NCI-H526 (cell line): ENCODE measurements at places on chromosomes 5 and 9.

GRCh38 chr5:166648736-166649135, 1642.7 kb upstream of the WWC1 start:
- no peak for DNase-seq

DNA sequence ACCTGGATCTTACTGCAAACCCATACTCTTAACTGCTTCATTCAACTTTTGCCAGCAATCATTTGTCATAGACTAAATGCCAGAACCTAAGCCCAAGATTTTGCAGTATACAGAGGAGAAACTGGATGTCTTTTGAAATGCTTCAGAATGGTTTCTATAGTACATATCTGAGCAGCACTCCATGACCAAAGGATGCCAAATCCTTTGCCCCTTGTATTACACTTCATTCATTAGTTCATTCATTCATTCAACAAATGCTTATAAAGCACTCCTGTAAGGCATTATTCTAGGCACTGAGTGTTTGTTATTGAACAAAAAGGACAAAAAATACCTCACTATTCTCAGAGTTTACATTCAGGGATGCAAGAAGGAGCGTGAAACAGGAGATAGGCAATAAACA, 119.9 kb downstream of the SLC1A3 start:
- no peak for DNase-seq

GRCh38 chr9:108861997-108862396, at the start of gene ACTL7A:
TSS of gene ACTL7A (plus strand) at chr9:108862266. CDS start at chr9:108862323, 57 bp downstream.
- DNase-seq = no peak

GRCh38 chr5:154390096-154390495, 55.7 kb upstream of the SAP30L start:
- DNase-seq = no peak

GRCh38 chr9:131817073-131817472, 77.2 kb upstream of the RAPGEF1 start:
- no peak for DNase-seq

- DNase-seq = no peak
Measured at GRCh38 chr9:93902051-93902779, 52.9 kb downstream of the BARX1 start.

- peak; percentile 1 for DNase-seq
Measured at GRCh38 chr5:134371834-134372340, 518 bp downstream of the UBE2B start.

- no peak for DNase-seq
Measured at GRCh38 chr5:130978475-130978874, 186.6 kb downstream of the HINT1 start.

GRCh38 chr5:24026288-24026687, 518.9 kb downstream of the PRDM9 start:
- no peak for DNase-seq

GRCh38 chr9:10903969-10904368, 291.2 kb upstream of the PTPRD start:
- DNase-seq = no peak

DNA sequence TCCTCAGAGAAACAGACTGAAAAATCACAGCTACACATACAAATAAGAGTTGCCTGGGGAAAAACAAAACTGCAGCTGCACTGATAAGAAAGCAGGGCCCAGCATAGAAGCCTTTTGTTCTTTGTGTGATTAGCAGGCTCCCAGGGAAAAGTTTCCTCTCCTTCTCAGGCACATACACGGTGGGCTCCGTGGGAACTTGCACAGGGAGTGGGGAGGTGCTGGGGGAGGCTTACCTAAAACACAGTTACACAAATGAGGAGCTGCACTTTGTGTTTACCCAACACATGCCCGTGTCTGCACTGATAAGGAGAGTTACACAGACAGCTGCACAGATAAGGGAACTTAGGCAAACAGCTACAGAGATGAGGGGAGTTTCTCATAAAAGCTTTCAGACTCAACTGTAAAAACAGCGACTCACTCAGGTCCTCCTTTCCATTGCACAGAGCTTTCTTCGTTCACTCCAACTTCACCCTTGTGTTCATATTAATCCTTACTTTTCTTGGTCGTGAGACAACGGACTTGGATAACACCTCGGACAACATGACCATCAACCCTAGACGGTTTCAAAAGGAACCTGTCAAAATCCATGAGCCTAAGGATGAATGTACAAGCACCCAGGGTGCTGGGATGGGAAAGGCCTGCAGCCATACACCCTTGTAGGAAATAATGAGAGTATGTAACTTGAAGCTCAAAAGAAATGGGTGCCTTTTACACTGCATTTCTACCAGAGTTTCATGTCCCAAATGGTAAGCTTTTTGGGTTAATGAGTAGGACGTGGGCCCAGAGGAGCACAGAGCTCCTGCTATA, 50.8 kb downstream of the SERINC5 start:
- no peak for DNase-seq

- no peak for DNase-seq
Measured at GRCh38 chr9:119216651-119217331, 152.4 kb downstream of the BRINP1 start.

DNA sequence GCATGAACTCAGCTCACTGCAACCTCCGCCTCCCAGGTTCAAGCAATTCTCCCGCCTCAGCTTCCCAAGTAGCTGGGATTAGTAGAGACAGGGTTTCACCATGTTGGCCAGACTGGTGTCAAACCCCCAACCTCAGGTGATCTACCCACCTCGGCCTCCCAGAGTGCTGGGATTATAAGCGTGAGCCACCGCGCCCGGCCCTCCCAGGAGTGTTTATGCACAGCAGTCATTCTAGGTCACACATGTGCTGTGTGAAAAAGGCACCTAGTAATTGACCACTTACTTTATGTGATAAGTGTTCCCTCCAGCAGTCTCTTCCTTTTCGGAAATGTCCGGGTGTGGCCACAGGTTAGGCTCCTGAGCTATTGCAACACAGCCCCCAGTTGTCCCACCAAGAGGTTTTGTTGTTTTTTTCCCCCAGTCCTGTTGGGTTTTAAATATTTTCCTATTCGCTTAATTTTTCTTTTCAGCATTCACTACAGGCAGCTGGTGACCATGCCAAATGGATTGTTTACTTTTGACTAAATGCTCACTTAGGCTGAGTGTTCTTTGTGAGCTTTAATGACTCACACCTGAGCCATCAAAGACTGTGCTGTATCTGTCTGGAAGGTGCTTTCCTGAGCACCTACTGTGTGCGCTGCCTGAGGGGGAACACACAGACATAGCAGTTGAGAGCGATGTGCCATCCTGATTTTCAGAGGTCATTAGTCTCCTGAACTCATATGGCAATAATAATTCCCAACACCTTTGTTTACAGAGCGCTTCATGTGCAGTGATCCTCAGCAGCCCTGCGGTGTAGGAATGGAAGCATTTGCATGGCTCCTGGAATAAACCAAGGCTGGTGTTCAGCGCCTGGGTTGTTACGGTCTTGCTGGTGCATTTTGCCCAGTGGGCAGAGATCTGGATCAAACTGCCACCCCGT, 94.3 kb downstream of the MVB12B start:
- peak; percentile 74 for DNase-seq

DNA sequence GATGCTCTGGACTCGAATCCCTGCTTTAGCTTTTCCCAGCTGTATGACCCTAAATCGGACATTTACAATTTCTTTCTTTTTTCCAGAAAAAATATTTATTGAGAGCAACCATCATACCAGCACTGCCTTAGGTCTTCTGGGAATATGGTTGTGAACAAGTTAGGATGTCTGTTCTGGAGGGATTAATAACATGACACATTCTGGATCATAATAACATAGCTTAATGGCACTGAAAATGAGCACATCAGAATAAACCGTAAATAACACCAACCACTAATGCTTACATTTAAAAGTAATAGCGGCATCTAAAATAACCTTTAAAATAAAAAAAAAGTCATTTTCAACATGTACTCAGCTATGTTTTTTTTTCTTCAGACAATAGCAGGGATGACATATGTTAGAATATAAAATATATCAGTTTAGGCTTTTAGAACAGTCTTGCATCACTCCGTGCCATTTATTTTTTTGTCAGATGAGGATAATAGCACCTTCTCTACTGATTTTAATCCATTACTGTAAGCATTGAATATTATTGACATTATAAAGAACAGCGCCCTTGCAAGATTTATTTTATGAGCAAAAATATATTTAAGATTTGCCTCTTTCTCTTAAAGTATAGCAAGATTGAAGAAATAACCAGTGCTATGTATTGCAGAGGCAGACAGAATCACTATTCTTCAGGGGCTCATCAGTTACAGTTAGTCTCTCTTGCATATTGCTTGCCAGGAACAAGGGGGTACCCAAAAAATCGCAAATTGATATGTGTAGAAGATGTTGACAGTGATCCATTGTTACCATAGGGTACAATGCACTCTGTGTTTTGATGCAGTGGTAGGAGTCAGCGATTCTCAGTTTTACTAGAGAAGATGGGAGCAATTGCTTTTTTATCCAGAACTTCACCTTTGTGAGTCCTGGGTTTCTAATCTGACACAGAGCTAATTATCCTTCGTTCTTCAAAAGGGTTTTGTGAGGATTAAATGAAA, 168.4 kb upstream of the NR3C1 start:
- no peak for DNase-seq

DNA sequence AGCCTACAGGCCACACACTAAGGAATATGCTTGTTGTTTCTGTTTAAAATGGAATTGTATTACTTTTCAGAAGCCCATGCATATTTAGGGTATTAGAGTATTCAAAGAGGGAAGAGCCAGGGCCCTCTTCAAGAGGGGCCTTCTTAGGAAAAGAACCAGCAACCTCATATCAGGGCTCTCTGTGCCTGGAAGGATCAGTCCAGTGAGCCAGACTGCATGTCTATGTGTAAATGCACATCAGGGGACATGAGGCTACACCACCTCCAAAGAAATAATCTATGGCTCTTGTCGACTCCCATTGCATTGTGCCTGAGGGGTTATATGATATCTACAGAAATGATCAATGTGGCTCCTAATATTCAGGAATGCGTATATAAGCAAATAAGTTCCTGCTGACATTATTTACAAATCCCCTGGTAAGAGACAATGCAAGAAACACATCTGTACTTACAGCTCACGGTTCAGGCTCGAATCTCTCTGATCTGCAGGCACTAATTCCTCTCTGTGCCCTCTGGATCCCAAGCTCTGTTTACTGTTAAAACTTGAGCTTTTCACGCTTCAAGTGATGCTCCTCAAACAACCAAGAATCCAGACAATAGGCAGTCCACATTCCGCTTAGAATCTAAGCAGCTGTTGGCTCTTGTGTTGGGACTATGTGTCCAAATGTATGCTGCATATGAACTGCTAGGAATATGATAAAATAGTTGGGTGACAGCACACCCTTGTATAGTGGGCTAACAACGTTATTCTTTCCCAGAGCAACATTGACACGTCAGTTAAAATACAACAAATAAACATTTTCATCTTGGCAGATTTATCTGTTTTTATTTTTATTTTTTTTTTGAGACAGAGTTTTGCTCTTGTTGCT, 150.2 kb upstream of the KLF9 start:
- peak; percentile 61 for DNase-seq

GRCh38 chr9:131419026-131419614, 25.2 kb downstream of the PRRC2B start:
- no peak for DNase-seq

DNA sequence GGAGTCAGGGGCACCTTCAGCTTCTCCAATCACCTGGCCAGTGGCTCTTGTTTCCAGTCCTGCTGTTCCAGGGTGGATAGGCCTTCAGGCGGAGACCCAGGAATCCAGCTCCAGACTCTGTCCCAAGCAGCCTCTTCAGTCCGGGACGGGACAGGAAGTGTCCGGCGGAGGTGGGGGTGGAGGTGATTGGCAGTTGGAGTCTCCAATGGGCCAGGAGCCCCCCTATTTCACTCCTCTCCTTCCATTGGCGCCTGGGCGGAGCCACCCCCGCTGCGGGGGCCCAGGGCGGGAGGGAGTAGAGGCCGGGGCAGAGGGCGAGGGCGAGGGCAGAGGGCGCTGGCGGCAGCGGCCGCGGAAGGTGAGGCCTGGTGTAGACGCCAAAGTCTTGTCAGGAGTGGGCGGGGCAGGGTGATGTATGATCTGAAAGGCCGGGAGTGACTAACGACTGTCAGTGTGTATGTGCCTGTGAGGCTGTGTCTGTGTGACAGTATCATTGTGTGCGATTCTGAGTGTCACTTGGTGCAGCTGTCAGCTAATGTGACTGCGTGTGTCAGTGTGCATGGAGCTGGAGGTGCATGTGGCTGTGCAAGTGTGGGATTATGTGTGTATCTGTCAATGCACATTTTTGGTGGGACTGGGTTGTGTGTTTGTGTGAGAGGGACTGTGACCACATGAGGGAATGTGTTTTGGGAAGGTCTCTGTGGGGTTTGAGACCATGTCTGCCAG, at the start of gene IL11RA:
IL11RA (plus strand) TSS at position 310 of the 726 bp plus-strand sequence. CDS start 3,033 bp downstream, outside the sequence.
- DNase-seq = no peak

- no peak for DNase-seq
Measured at GRCh38 chr9:129869585-129870501, 34.6 kb downstream of the USP20 start.

DNA sequence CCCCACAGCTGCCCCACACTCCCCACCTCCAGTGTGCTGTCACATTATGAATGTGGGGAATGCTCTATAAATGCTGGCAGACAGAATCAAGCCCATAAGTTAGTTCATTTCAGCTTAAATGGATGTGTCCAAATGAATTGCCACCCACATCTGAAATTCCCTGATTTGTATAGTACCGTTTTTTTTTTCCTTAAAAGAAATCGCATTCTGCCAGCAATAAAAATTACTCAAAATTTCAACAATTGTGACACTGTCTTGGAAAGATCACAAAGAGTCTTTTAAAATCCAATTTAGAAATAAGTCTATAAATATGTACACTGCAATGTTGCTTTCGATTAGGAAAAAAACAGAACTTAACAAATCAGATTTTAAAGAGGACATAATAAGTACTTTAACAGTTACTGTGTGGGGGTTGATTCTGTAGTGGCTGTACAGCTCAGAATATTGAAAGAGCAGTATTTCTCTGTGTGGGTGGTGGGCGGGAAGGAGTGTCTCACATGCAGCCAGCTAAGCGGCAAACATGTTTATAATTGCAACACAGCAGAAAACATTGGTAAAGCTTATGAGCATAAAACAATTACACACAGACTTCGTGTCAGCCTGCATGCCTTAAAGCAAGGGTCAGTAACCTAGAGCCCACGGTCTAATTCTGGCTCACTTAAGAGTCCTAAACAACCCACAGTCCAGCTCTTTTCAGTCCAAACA, 24.9 kb upstream of the CSNK1G3 start:
- no peak for DNase-seq

DNA sequence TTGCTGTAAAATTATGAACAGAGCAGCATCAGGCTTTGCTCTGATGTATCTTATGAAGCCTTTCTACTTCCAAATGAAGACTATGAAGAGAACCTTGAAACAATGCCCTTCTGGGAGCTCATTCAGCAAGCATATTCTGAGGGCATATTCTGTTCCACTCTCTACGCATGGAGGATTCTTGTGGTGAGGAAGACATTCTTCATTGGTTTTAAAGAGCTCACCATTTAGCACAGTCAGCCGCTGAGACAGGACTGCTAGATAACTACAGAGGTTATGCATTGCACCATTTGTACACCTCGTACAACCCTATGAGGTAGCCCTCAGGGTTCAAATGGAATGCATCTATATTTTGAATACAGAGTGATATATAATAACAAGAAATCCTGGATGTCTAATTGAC, 61.0 kb downstream of the INVS start:
- no peak for DNase-seq
